ENCODE measurements at places on chromosomes 6 and 20.

- no peak for DNase-seq
These were observed 152.5 kb downstream of the MRPL14 start for GRCh38 chr6:43974643-43975230.

GRCh38 chr6:168496139-168496996 lies 55.4 kb downstream of the SMOC2 start:
- DNase-seq, result no peak

DNA sequence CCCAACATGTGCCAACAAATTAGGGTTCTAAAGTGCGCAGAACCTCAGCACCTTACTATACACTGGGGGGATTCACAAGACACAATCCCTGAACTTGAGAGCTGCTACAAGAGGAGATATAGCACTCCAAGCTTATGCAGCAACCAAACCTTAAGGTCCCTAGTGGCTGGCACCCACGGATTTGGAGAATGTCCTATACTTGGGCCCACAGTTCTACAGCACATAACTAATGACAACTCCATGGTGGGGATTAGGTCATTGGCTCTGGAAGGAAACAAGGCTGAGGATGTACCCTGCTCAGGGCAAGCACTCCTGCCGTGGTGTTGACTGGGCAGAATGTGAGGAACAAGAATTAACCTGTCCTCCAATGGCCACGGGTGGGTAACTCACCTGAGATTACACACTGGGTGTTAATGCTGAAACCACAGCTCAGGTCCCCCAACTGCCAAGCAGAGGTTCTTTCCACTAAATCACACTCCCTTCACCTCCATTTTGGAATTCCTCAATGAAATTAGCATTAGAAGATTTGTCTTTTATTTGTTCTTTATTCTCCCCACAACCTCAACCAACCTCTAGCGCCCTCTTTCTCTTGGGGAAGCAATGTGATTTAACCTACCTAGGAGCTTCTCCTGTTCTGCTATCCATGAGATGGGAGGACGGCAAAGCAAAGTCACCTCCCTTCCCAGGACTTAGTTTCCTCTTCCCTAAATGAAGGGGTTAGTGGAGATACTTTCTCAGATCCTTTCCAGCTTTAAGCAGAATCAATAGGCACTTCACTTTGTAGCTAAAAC lies 32.0 kb downstream of the TRERF1 start:
- DNase-seq, result no peak

- no peak for DNase-seq
These were observed 150.4 kb upstream of the BMP5 start for GRCh38 chr6:56025795-56026194.

DNA sequence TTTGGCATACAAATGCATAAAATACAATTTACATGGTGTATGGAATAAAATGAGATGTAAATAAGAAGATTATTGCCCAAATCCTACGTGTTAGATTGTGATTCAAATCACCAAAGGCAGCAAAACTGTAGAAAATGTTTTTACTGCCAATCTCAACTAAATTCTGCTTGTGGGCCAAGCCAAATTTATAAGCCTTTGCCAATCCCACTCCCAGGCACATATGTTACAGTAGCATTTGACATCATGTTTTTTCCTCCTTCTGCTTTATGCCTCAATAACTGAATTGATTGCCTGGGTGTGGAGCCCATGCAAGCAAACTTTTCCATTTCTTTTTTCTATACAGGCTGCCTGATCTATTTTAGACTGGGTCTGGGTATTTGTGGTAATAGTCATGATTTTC lies 36.3 kb upstream of the LRRC1 start:
- DNase-seq, result no peak

DNA sequence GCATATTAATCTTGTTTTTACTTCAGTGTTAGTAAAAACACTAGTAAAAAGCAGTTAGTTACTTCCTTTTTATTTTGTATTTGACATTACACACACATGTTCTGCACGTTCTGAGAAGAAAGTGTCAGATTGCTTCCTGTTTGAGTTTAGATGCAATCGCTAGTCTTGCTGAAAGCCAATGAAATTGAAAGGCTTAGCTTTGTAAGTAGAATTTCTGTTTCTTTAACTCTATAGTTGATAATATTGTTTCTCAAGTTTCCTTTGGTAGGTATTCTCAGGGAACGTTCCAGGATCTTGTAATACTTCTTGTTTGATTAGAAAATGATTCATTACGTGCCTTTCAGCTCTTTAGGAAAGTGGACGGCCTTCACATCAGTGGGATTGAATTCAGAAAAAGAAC lies 55.0 kb downstream of the CDKAL1 start:
- no peak for DNase-seq

- peak; percentile 57 for DNase-seq
These were observed at the start of gene SYNE1 for GRCh38 chr6:152637296-152638047. Gene SYNE1, minus strand, starts transcription at chr6:152637362. Its CDS starts 9,031 bp downstream, at chr6:152628331.

DNA sequence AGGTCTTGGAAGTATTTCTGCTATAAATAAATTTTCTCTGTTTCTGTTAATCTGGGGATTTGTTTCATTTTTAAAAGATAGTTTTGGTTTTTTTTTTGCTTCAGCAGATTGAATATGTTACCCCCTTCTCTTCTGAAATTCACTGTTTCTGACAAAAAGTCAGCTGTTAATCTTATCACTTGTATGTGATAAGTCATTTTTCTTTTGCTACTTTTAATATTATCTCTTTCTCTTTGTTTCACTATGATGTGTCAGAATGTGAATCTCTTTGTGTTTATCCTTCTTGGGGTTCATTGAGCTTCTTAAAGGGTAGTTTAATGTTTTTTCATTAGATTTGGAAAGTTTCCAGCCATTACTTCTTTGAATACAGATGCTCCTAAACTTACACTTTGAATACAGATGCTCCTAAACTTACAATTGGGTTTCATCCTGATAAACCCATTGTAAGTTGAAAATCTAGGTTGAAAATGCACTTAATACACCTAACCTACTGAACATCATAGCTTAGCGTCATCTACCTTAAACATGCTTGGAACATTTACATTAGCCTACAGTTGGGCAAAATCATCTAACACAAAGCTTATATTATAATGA lies 154.2 kb upstream of the COL21A1 start:
- no peak for DNase-seq

- DNase-seq, result peak; percentile 30
These were observed 35.1 kb upstream of the SMIM8 start for GRCh38 chr6:87287251-87287650.

DNA sequence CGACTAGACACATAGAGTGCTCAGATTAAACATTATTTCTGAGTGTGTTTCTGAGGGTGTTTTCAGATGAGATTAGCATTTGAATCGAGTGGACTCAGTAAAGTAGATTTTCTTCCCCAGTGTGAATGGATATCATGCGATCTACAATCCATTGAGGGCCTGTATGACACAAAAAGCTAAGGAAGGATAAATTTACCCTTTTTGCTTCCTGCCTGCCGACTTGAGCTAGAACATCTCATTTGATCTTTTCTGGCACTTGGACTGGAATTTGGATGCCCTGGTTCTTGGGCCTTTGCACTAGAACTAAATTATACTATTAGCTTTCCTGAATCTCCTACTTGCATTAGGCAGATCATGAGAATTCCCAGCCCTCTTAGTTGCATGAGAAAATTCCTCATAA lies 675.8 kb downstream of the DOK5 start:
- no peak for DNase-seq

DNA sequence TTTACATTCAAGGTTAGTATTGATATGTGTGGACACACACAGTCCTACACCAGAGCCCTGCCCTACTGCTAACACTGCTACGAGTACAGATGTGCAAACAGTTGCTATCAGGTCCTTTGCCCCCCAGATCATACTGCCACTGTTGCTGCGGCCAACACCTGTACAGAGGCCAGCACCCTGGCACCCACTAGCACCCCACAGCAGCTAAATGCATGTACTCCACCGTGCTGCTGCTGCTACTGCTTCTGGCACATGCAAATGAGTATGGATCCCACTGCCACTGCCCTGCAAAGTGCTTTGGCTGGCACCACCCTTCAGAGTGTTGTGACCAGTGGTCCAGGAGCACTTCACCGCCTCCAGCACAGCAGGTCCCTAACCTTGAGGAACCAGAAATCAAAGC lies 621.9 kb downstream of the GRIK2 start:
- no peak for DNase-seq

- no peak for DNase-seq
These were observed 29.3 kb upstream of the SSTR4 start for GRCh38 chr20:23005776-23006175.

DNA sequence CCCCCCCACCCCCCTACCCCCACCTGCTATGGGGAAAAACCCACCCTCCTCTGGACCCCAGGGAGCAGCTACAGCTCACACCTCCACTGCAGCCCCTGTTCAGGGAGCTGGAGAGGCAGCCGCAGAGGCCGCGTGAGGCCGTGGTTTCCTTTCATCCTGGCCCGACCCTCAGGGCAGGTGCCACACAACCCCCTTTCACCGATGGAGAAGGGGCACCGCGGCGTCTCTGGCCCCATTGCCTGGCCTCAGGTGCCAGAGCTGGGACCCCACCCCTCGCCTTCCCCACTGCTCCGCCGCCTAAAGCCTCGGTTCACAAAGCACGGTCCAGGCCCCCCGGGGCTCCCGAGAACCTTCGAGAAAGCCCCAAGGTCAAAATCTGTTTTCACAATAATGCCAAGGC lies 11.8 kb upstream of the KCNQ2 start:
- no peak for DNase-seq

- no peak for DNase-seq
These were observed 11.4 kb upstream of the RAMACL start for GRCh38 chr6:166597711-166598440.

- no peak for DNase-seq
These were observed 34.7 kb downstream of the KAT14 start for GRCh38 chr20:18172379-18172778.

GRCh38 chr6:126261792-126262421 lies 78.0 kb upstream of the CENPW start:
- DNase-seq, result no peak

GRCh38 chr6:3232017-3232945 lies 4.8 kb upstream of the TUBB2B start:
- DNase-seq, result no peak

GRCh38 chr20:4076033-4076432 lies 60.7 kb upstream of the RNF24 start:
- DNase-seq, result peak; percentile 45

All from GM23248 (cell line).